ENCODE measurements at places on chromosomes 3 and 15. TPM values are rescaled to one million over a fixed set of nuclear protein-coding genes. Genes with fewer than 3 reads are reported as not detected.

- DNase-seq = peak; percentile 23
These were observed 70.6 kb downstream of the VPS13C start for GRCh38 chr15:61989667-61990066.

DNA sequence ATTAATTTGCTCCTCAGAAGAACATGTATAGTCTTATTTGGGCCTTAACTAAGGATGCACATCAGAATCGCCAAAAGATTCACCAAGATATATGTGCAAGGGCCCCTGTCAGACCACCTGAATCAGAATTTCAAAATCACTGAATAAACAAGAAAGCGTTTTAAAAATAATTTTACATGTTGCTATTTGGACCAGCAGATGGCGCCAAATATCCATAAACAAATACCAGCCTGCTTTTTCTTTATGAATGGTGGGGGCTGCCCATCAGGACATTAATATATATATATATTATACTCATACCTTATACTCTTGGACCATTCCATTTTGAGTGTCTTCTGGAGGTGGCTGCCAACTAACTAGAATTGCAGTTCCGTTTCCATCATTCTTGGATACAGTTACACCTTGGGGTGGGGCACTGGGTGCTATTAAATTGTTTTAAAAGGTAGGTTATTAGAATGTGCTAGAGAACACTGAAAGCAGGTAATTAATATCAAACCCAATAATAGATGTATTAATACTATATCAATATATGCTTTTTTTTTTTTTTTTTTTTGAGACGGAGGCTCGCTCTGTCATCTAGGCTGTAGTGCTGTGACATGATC lies 1108.3 kb downstream of the ROBO1 start:
- DNase-seq = peak; percentile 67

SGO1 gene
- total RNA-seq = 0.26 TPM

- peak; percentile 83 for DNase-seq
These were observed 191.3 kb downstream of the ADAMTSL3 start for GRCh38 chr15:83845230-83845629.

SV2B gene
- total RNA-seq = under 0.01 TPM

RBPMS2 gene
- not detected for total RNA-seq

- DNase-seq = no peak
These were observed 145.1 kb upstream of the THRB start for GRCh38 chr3:24639481-24640329.

- DNase-seq = no peak
These were observed 36.6 kb downstream of the HERC1 start for GRCh38 chr15:63797116-63797515.

DNA sequence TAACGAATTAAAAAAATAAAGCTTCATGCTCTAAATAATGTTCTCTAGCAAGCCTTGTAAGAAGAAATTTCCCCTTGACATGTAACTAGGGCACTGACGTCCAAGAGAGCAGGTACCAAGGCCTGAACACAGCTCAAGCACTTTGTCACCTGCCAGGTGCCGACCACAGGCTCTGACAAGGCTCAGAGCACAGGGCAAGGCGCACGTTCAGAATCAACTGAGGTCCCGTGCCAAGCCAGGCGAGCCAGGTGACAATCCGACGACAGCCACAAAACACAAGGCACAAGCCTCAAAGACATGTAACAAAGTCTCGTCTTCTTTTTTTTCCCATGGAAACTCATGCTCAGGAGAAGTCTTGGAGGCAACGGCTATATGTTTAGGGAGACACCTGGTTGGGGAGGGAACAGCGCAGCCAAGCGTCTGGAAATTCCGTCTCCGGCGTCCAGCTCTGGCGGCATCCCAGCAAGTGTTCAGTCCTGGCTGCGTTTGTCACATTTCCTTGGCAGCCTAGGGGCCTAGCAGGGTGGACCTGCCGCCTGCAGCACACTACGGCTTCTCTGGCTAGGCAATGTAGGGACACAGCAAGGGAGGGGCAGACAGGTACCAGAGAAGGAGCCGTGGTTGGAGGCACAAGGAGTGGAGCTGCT lies 76.7 kb downstream of the ADAMTS17 start:
- no peak for DNase-seq

HRG gene
- not detected for total RNA-seq

GRCh38 chr15:33089878-33090757 lies 104.4 kb downstream of the FMN1 start:
- peak; percentile 97 for DNase-seq
